ENCODE measurements at places on chromosomes 4 and X.

DNA sequence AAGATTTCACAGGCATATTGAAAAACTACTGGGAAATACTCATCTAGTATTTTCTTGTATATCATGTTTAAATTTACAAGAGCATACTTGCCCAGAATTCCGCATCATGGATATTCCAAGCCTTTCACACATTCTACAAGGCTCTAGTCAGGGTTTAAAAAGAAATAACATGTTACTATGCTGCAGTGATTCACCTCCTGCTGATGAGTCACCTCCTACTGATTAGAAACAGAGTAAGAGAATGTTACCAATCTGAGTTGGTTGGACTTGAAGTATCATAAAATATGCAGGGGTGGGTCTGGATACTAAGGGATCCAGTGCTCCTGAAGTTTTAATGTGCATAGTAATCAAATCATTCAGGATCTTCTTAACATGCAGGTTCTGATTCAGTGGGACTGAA, 192.0 kb upstream of the ANK2 start:
- DNase-seq = no peak

DNA sequence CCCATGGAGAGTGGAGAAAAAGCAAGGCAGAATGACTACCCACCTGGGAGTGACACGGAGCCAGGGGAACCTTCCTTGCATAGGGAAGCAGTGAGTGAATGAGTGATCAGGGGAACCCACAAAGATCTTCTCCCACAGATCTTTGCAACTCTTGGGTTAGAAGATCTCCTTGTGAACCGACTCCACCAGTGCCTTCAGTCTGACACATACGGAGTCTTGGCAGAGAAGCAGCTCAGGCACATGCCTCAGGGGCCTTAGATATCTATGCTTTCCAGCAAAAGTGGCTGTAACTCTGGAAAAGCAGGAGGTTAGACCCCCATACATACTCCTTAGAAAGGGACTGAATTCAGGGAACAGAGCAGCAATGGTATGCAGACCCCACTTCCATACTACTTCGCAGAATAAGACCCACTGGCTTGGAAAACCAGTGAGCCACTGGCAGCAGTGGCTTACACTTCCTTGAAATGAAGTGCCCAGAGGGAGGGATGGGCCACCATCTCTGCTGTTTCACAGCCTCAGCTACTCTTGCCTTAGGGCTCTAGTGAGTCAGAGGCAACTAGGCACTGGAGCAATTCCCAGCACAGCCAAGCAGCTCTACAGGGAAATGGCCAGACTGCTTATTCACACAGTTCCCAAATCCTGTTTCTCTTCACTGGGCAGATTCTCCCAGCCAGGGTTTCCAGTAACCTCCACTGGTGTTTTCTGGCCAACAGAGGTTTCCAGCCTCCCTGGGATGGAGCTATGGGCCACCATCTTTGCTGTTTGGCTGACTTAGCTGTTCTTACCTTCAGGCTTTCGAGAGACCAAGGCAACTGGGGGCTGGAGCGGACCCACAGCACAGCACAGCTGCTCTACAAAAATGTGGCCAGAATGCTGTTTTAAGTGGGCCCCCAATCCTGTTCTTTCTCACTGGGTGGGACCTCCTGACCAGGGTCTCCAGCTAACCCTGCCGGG, 82.8 kb upstream of the TCEAL2 start:
- no peak for DNase-seq

- no peak for DNase-seq
Observed at GRCh38 chr4:145956288-145956890, 17.8 kb upstream of the ZNF827 start.

DNA sequence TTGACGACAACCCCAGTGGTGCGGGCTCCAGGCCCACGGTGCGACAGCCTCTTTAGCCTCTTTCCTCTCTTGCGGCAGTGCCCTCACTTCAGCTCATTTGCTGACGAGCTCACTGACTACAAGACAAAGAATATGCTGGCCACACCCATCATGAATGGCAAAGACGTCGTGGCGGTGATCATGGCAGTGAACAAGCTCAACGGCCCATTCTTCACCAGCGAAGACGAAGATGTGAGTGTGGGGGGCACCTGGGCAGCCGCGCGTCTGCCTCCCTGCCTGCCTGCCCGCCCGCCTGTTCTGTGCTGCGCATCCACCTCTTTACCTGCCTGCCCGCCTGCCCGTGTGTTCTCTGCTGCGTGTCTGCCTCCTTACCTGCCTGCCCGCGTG, 9.2 kb downstream of the PDE6B start:
- no peak for DNase-seq

DNA sequence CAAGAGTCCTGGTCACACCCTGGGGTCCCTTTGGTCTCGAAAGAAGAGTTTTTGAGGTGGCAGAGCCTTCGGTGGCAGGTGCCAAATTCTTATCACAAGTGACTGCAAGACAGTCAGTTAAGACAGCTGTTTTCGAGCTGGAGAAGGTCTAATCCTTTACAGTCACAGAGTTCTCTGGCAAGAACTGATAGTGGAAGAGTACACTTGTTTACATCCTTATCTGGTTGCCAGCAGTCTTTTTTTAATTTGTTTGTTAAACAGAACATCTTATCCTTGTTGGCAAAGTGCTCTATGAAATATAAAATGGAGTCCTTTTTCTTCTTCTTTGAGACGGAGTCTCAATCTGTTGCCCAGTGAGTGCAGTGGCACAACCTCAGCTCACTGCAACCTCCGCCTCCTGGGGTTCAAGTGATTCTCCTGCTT, 50.4 kb upstream of the ELOVL6 start:
- no peak for DNase-seq

GRCh38 chr4:9847968-9848748, 66.7 kb downstream of the DRD5 start:
- DNase-seq = no peak

DNA sequence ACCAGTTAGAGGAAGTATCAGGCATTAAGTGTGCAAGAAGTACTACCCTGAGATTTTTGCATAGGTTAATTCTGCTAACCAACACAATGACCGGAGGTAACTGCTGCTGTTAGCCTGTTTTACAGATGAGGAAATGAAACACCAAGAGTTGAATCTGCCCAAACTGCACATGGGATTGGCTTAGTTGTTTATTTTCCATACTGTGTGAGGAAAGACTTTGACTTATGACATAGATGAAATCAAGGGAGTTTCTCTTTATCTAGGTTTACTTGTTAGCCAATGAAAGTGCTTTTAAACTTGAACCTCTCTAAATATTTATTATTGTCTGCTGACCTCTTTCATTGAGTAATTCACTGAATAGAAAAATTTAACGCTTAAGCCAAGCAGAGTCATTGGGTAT, 10.3 kb downstream of the GUCY1B1 start:
- no peak for DNase-seq

GRCh38 chr4:145231906-145232700, 51.7 kb upstream of the OTUD4 start:
- no peak for DNase-seq

- no peak for DNase-seq
Observed at GRCh38 chr4:38091636-38092035, 131.4 kb downstream of the PTTG2 start.

- DNase-seq = no peak
Observed at GRCh38 chrX:102154218-102154860, 1.4 kb downstream of the BEX5 start.

DNA sequence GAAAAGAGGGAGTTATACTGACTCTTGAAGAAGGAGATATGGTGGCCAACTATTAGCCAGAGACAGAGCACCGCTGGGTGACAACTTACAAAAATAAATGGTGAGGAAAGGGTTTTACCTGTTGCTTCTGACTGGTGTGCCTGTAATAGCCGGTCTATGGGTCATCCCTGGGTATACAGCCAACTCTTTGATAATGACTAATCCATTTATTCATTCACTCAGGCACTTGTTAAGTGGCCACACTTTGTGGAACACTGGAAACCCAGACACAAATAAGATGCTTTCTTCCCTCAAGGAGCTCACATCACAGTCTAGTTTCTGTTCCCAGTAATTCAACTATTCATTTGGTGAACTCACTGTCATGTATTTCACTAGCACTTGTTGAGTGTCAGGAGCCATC, 13.2 kb upstream of the CAPN6 start:
- no peak for DNase-seq

GRCh38 chr4:150366487-150366999, 215.4 kb upstream of the MAB21L2 start:
- DNase-seq = no peak

- no peak for DNase-seq
Observed at GRCh38 chr4:27807207-27807606, 946.6 kb downstream of the STIM2 start.

GRCh38 chr4:63620271-63620670, 789.0 kb downstream of the TECRL start:
- DNase-seq = no peak

GRCh38 chr4:166019441-166020220, 146.6 kb downstream of the TLL1 start:
- no peak for DNase-seq

DNA sequence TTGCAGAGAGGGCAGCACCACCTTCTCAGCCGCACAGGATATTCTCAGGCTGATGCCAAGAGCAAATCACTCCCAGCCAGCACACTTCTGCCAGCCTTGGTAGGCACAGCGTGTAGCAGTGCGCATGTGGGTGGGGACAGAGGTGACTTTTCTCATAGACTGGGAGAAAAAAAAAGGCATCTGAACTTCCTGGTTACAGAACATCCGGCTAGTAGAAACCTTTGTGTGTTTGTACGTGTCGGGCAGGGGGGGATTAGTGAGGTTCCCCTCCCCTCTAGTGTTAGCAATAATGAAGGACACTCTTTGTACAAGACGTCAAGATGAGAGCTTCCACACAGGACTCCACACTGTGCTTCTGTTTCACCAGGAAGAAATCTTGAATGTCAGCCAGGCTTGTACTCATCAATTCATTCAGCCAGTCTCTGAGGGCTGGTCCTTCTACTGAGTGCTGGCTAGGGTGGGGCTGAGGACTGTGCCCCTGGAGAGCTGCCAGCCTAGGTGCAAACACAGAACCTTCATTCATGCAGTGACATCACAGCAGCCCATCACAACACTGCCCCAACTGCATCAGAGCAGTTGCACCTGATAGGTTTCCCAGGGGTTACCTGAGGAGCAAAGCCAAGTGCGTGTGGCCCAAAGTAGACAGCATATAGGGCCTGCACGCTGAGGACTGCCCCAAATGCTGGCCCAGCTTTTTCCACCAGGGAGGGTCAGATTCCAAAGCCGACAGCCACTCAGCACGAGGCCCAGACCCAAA, 34.7 kb downstream of the SLC25A5 start:
- DNase-seq = no peak

- DNase-seq = no peak
Observed at GRCh38 chrX:18885328-18886004, 98.4 kb downstream of the PHKA2 start.

DNA sequence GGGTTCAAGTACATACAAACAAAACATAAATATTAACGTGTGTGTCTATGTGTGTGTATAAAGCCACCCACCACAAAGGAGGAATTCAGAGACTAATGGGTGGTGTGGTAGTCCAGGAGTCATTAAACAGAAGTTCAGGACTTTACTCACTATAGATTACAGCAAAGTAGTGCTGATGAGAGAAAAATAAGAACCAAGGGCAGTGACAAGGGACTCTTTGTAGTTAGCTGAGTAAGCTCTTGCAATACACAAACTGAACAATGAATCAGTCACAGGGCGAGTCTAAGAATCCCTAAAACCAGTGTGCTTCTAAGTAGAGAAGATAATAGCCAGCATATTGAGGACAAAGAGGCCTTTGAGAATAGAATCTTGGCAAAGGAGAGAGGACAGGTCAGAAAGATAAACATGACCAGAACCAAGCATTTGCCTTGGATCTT, 232.4 kb downstream of the PPP3CA start:
- DNase-seq = no peak

DNA sequence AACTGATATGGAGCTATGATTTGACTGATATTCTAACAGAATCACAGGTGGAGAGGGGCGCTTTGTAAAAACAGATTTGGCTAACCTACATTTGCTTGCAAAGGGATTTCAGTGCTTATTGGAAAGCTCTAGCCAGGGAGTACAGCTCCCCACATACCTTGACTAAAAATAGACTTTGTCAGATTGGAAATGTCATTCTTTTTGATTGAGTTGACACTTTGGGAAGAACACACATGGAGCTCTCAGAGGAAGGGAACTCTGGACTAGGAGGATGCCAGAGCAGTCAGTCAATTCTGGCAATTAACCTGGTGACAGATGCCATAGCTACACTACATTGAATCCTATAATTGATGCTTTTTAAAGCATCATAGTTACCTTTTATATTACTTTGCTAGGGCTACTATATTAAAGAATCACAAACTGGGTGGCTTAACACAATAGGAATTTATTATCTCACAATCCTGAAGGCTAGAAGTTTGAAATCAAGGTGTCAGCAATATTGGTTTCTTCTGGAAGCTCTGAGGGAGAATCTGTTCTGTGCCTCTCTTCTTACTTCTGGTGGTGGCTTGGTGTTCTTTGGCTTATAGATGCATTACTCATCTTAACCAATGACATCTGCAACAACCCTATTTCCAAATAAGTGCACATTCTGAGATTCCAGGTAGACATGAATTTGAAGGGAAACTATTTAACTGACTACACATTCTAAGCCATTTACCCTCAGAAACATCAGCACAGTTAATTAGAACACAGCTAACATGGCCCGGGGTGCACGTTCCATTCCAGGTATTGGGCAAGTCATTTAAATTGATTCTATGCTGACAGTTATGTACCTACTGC, 8.4 kb upstream of the HERC3 start:
- DNase-seq = no peak

DNA sequence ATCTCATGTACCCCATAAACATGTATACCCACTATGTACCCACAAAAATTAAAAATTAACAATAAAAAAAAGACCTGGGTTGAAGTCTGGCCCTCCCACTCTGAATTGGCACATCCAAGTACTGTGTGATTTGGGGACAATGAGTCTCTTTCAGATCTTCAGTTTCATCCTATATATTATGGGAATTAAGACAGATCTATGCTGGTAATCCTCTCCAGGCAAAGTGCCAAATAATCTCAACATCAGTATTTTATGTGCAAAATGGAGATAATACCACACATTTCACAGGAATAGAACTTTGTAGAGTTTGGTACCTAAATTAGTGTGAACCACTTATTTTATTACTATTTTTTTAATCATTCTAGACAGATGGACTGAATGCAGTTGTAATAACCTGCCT, 11.0 kb upstream of the SCD5 start:
- no peak for DNase-seq

DNA sequence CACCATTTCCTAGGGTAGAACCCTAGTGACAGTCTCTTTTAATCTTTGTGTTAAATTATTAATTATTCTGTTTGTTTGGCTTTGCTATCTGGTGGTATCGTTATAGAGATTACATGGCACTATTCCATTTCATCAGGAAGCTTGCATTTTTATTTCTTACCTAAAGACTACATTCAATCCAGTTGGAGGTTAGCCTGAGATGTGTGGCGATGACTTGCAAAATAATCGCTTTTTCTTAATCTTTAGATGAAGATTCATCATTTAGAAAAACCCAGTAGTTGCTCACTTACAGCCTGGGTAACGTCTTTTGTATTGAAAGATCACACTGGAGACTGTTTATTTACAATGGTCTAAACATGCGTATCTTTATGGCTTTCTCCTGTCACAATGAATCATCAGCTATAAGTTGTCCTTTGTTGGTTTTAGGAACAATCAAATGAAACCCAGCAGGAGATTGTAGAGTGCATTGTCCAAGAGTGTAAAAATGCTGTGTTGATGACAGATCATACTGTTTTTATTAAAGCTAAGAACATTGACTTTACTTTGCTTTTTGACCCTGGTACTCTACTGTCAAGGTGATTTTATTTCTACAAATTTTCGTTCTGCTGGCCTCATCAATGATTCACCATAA, 281.7 kb upstream of the PITX2 start:
- DNase-seq = no peak

Measured in activated CD4-positive, CD25-positive, alpha-beta regulatory T cell treated with anti-CD3 and anti-CD28 coated beads, Interleukin-2, amount 50 U/mL, for 72 hours (primary cell).